Right ventricle myocardium inferior (tissue), 1 donor: ENCODE measurements at places on chromosomes 5 and 9. TPM values are rescaled to one million over a fixed set of nuclear protein-coding genes. Genes with fewer than 3 reads are reported as not detected.

CFAP90 gene
- total RNA-seq: not detected

DNA sequence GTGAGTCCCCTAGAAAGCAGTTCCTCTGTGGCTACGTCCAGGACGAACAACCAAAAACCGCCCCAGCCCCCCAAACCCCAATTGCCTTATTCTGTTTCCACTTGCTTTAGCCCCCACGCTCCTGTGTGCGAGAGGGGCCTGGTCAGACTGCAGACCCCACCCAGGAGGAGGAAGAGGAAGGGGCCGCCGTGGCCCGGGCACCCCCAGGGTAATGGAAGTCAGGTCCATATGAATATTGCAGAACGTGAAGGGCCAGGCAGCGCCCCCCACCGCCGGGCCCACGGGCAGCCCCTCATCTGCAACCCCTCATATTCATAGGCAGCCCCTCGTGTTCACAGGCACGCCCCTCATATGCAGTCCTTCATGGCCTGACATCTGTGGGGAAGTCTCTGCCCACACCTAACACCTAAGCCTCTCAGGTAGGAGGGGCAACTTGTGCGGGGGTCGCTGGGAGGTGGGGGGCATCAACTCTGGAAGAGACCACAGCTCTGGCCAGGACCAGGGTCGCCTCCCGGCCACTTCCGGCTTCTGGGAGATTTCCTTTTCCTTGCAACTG, 37.7 kb upstream of the PLEKHG4B start:
- no peak for DNase-seq

GRCh38 chr9:110605565-110605964, 26.0 kb upstream of the SVEP1 start:
- no peak for DNase-seq

DNA sequence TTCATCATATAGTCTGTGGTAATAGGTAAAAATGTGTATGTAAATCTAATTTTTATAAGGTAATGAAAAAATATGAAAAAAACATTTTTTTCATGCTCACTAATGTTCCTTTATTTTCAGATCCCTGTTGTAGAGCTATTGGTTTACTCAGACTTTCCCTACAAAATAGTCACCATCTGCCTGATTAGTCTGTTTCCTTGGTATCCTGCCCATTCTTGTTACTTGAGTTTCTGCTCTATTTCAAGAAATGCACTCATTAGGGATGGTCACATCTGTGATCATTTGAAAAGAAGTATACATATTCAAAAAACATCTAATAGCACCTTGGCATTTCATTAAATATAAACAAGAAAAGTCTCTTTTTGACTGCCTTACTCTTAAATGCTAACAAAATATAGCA, 21.6 kb upstream of the RASA1 start:
- no peak for DNase-seq

GRCh38 chr9:13358128-13358527, 78.6 kb upstream of the MPDZ start:
- no peak for DNase-seq
